BE2C (cell line): ENCODE measurements at places on chromosomes 5 and 9.

DNA sequence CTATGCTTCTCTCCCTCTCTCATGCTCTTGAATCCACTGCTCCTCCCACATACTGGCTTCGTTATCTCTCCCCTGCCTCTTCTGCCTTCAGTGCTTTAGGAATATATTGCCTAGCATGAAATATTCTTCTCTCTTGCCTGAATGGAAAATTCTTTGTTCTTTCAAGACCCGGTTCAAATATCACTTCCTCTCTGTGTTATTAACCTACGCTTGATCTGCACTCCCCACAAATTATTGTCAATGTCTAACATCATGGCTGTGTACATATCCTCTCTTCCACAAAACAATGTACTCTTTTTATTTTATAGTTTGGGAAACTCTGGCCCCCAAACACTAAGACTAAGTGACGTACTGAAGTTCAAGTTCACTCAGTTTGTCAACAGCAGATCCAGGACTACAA lies 211.0 kb downstream of the SEC61B start:
- no peak for DNase-seq

DNA sequence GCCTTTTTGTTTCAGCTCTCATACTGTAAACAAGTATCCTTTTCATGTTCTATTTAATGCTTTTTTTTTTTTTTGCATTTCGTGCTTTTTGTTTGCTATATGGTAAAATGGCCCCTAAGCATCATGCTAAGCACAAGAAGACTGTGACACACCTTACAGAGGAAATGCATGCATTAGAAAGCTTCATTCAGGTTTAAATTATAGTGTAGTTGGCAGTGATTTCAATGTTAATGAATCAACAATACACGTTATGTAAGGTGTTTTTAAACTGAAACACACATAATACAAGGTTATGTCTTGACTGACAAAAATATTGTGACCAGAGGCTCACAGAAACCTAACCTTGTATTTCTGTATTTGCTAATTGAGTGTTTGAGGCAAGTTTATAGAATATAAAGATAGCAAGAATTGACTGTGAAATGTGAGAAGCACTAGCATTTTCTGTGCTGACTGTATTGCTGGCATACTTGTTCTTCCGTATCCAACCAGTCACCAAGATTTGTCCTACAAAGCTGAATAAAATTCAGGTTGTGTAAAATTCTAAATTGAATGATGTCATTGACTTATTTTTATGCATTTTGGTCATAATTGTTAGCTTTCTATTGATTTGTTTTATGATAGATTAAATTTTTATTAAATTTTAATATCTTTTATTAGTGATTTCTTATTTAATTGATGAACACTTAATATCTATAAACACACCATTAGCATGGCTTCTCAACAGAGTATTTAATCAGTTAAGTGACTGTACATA lies 4.1 kb downstream of the CFAP95 start:
- DNase-seq = no peak

DNA sequence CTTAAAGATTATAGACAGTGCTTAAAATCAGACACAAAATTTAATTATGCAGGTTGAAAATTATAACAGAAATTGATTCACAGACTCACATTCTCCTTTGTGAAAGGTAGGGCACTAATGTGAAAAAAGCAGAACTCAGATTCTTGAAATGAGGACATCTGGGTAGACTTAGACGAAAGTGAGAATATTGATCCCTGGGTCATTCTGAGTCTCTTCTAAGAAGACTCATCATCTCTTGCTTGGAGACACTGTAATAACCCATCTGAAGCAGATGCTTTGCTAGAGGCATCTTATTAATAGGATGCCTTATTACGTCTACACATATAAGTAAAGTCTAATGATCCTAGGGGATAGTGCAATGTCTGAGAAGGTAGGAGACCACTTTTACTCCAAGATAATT lies 274.4 kb downstream of the HINT1 start:
- no peak for DNase-seq

DNA sequence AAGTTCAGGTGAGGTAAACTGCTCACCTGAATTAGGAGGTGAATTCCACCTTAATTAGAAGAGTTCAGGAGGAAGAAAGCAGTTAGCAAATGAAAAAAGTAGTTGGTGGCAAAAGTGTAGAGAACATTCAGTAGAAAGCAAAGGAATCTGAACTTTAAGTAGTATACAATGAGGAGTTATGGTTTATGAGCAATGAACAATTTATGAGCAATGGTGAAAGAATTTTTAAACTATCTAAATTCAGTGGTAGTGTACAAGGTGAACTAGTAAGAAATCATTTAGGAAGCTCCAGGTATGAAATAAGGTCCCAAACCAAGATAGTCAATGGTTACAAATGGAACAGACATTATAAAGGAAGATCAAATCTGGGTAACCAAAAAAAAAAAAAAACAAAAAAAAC lies 3.1 kb downstream of the CETN3 start:
- no peak for DNase-seq

DNA sequence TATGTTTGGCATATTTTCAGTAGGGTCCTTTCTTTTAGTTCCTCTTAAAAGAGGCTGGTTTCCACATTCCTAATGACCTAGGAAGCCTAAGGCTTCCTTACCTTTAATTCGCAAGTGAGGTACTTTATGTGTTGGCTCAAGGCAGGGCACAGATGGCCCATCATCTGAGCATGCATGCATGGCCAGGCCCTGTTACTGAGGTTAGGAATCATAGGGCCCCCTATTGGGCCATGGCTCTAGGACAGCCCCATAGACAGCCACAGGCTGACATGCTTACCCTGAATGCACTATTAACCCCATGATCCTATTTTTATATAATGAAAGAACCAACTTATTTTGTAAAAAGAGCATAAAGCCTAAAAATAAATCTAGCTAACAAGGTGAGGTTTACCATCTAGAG lies 271.4 kb downstream of the ELAVL2 start:
- DNase-seq = no peak

DNA sequence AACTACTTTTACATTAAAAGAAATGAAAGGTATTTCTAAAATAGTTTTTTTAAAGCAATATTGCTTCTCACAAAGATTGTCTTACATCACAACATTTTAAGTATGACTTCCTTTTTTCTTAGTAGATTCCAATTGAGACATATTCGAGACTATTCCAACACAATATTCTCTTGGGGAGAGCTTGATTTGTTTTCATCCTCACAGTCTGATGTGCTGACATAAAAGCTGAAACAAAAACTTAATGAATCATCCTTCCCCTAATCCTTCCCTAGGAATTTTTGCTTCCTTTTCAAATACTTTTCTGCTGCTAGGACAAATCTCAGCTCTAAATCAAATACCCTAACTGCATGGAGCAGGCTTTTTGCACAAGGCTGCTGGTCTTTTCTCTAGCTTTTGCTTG lies 245.8 kb upstream of the MAP3K1 start:
- DNase-seq = no peak

DNA sequence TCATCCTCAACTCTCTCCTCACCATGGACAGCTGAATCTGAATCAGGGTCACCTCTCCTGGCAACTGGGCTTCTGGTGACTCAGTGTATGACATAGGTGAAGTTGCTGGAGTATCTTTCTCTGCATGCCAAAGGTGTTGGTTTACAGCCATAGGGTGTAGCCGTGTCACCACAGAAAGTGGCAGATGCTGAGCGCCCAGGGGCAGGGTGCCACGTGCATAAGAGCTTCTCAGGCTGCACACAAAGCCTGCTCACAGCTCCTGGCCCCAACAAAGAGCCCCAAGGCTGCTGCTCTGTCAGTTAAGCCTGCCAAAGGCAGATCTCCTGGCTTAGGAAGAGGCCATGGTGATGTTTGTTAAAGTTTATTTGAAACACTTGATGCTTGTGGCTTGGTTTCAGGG lies 297.7 kb upstream of the WWC1 start:
- DNase-seq = no peak

- no peak for DNase-seq
Observed at GRCh38 chr5:34694012-34694411, 37.9 kb downstream of the RAI14 start.

DNA sequence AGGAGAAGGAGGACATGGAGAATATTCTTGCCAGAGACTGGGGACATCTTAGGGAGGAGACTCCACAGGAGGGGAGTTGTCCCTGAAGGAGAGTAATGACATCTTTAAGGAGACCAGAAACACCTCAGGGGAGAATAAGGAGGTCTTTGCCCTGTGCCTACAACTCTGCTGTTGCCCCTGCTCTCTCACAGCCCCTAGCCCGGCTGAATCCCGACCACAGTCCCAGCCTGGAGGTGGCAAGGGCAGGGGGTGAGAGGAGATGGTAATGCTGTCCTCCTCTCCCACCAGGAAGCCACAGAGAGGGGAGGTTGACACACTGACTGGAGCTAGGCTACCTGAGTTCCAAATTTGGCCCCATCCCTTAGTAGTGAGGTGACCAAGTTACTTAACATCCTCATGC lies 30.2 kb upstream of the ENHO start:
- no peak for DNase-seq

- DNase-seq = peak; percentile 36
Observed at GRCh38 chr9:137281345-137282116, 4.0 kb downstream of the TOR4A start.

DNA sequence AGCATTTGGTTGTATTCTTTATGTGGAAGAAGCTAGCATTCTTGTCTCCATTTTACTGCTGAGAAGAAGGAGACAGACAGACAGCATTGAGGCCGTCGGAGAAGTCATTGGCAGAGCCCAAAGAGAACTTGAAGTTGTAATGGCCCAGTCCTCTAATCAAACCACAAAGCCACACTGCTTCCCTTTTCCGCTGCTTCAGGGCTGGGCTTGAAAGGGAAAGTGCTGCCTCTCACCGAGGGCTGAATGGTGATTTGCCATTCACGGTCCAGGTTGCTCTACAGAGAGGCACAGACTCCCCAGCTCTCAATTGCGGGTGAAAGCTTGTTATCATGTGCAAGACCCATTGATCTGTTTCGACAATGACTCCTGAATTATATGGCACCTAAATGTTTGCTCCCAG lies 25.6 kb upstream of the POU4F3 start:
- no peak for DNase-seq

DNA sequence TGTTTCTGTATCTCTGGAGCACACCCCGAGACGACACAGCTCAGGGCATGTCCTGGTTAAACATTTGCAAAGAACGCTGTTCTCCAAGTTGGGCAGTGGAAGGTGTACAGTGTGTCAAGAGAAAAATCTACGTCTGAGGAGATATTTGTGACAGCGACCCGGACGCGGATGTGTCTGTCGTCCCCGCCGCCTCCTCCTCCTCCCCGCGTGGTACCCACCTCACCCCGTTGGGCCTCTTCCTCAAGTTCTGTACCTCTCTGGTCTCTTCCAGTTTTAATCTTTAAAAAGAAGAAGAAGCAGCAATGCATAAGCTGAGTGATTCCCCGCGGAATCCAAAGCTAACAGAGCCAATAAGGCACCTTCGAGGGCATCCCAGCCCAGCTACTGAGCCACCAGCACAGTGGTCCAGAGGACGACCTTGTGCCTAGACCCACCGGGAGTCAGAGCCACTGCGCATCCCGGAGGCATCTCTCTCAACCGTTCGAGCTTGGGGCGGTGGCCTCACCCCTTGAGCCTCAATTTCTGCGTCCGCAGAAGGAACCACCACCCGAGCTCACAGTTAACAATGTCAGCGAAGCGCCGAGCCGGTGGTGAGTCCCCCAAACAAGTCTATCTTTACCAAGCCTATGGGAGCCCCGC lies 467 bp downstream of the C9orf78 start:
- DNase-seq = no peak

GRCh38 chr9:128136816-128137793 lies 9.6 kb upstream of the PTGES2 start:
- no peak for DNase-seq

- no peak for DNase-seq
Observed at GRCh38 chr5:8845296-8845695, 700.6 kb downstream of the SEMA5A start.

GRCh38 chr5:156598964-156599363 lies 251.1 kb upstream of the PPP1R2B start:
- DNase-seq = no peak

GRCh38 chr5:174311121-174311520 lies 265.6 kb downstream of the NSG2 start:
- no peak for DNase-seq

GRCh38 chr9:2158111-2158610 lies 143.0 kb downstream of the SMARCA2 start:
- no peak for DNase-seq

- DNase-seq = no peak
Observed at GRCh38 chr5:57193757-57194413, 20.0 kb downstream of the GPBP1 start.

DNA sequence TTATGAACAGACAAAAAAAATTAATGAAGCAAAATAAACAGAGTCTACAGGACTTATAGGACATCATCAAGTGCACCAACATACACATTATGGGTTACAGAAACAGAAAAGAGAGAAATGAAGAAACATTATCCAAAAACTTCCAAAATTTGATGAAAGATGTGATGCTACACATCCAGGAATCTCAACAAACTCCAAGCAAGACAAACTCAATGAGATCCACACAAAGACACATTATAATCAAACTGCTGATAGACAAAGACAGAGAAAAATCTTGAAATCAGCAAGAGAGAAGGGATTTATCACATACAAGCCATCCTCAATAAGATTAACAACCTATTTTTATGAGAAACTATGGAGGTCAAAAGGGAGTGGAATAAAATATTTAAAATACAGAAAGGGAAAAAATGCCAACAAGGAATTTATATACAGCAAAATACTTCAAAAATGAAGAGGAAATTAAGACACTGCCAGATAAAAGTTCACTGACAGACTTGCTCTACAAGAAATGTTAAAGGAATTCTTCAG lies 101.0 kb downstream of the NR2F1-AS1 start:
- no peak for DNase-seq

DNA sequence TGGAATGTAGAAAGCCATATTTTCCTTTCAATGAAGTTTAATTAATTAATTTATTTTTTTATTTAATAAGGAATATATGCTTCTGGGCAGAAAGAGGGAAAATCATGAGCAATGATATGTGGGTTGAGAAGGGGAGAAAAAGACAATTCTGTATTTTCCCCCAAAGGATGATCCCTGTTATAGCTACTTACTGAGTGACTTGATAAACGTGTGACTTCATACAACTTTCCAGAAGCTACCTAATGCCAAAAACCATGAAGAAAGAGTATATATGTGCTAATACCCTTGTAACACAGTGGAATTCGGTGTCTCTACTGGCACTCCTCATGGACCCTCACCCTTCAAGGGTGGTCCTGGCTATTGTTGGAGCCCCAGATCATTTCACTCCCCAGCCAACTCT lies 335.0 kb upstream of the KLF4 start:
- no peak for DNase-seq

- no peak for DNase-seq
Observed at GRCh38 chr9:131981116-131981776, 98.4 kb downstream of the MED27 start.

GRCh38 chr5:116814626-116815385 lies 240.2 kb upstream of the SEMA6A start:
- no peak for DNase-seq

DNA sequence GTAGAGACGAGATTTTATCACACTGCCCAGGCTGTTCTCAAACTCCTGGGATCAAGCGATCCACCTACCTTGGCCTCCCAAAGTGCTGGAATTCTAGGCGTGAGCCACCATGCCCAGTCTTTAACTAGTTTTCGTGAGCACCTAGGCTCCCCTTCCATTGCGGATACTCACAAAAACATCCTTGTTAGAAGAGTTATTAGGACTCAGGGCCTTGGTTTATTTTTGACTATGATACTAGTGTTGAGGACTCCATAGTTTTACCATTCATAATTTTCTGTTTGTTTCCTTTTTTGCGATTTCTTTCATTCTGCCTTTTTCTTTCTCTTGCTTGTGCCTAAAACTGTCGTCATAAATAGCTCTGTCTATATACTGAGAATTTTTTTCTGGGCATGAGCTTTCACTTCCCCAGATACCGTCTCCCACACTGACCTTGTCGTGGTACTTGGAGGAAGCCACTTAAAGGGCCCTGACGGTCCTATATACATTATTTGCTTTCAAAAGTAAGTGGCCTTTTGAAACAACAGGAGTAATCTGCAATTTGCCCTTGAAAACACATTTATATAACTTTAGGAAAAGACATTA lies 5.2 kb downstream of the F2R start:
- DNase-seq = no peak
